Foreskin keratinocyte (primary cell): ENCODE measurements at places on chromosomes 4 and X.

- DNase-seq = no peak
Observed at GRCh38 chr4:185966997-185967775, 101.8 kb upstream of the TLR3 start.

DNA sequence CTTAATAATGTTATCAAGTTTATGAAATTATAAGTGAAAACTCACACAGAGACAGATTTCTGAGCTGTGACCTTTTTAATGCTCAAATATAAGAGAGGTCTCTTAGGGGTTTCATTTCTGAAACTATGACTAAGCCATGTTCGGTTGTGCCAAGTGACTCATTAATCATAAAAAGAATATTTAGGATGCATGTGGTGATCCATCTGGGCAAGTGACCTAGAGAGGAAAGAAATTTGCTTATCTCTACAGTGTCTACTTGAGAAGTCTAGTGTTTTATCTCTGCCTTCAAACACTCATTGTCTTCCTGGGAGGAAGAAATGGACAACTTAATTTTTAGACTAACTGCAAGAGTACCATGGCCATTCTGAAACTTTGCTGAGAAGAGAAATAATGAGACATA lies 545.3 kb upstream of the GRID2 start:
- peak; percentile 72 for DNase-seq

GRCh38 chr4:7756561-7757355 lies 182.9 kb downstream of the AFAP1 start:
- DNase-seq = no peak

DNA sequence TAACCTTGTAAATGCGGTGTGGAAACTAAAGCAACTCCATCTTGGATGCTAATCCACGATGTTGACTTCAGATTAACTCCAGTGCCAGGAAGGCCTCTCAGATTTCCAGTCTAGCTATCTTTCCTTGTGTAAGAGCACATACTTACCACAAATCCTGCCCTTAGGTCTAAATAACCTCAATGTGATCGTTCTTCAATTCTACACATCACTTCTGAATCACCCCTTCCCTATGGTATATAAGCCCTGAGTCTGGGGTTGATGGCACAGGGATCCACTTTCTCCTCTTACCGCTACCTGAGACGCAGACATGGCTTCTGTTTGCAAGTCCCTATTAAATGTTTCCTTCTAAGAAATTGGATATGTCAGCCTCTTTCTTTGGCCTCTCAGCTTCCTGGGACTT lies 17.5 kb upstream of the ZNF41 start:
- DNase-seq = no peak

DNA sequence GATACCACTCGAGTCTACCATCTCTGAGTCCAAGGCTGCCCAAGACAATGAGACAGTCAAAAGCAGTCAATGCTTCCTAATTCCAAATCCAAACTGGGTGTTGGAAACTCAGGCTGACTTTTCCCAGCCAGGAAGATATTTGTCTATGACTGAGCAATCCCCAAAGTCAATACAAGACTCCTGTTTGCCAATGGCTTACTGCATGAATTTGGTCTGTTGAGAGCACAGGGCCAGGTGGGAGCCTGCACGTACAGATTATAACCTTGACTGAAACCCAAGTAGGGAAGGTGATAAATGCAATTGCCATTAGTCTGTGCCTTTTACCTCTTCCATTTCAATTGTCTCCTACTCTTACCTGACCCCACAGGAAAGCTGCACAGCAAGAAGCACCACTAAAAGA lies 72.6 kb upstream of the PPARGC1A start:
- DNase-seq = no peak

DNA sequence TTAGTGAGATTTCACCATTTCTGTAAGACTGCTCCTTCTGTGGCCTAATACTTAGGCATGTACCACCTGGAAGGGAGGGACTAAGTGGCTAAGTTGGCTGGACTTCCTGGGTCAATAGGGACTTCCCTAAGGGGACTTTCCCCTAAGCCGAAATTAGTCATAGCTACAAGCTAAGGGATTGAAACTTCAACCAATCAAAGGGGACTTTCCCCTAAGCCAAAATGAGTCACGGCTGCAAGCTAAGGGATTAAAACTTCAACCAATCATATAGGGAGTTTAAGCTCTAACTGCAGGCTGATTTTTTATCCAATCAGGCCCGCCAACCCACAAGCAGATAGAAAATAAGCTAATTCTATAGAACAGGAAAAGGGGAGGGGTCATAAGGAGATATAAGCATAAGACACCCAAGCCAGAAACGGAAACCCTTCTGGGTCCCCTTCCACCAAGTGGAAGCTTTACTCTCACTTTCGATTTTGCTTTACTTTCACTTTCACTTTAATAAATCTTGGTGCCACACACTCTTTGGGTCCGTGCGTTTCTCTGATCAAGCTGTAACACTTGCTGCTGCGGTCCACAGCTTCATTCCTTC lies 382.8 kb downstream of the KLHL4 start:
- DNase-seq = no peak

- DNase-seq = peak; percentile 32
Observed at GRCh38 chrX:148815218-148815961, 315.0 kb downstream of the AFF2 start.

GRCh38 chr4:53601251-53601764 lies 10.0 kb upstream of the LNX1 start:
- peak; percentile 7 for DNase-seq

DNA sequence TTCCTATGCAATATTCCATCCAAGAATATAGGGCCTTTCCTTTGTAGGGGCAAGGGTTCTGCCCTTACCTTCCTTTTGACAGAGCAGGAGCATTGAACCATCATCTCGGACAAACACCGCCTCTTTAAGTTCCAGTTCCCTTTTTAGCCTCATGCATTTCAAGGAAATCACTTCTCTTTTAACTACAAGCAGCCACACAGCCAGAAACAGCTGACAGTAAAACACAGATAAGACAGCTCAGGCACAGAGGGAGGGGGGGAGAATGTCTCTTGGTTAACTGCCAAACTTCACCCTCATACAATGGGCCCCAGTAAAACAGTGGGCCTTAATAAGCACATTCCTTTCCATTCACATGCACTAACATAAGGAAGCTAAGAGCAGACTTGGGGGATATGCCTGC lies 648.3 kb downstream of the GABRG1 start:
- DNase-seq = no peak

- DNase-seq = no peak
Observed at GRCh38 chr4:48346594-48346993, 5.3 kb downstream of the SLAIN2 start.

- DNase-seq = peak; percentile 27
Observed at GRCh38 chr4:26648260-26648659, 64.4 kb downstream of the TBC1D19 start.

DNA sequence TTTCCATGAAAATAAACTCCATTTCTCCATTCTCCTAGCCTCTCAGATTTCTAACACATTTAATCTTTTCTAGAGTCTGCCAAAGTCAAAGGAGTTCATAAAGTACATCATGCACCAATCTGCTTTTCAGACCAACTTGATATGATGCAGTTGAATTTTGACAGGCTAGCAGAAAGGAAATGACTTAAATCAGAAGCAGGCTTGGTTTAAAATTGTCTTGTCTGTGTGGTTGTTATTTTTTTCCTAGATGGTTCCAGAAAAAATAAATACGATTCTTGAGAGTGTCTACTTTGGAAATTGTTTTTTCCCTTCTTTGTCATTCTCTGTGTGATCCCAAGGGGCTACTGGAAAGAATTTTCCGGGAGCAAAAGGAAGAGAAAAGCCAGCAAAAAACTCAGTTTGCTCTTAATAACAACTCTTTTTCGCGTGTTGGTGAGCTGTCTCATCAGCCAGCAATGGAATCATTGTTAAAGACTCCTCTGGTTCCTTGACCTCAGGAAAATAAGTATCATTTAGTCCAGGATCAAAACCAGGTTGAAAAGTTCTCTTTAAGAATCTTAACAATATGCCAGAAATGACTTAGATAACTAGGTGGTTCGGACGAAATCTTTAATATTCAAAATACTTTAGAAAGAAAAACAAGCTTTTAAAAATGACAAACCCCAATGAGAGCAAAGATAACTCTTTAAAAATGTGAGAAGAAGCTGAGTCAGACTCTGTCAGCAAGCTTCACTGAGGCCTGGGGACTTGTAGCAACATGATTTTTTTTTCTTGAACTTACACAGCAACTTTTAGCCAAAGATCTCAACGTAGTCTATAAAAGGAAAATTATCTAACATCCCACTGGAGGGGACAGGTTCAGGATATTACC lies 49.7 kb upstream of the GAB1 start:
- DNase-seq = peak; percentile 85

DNA sequence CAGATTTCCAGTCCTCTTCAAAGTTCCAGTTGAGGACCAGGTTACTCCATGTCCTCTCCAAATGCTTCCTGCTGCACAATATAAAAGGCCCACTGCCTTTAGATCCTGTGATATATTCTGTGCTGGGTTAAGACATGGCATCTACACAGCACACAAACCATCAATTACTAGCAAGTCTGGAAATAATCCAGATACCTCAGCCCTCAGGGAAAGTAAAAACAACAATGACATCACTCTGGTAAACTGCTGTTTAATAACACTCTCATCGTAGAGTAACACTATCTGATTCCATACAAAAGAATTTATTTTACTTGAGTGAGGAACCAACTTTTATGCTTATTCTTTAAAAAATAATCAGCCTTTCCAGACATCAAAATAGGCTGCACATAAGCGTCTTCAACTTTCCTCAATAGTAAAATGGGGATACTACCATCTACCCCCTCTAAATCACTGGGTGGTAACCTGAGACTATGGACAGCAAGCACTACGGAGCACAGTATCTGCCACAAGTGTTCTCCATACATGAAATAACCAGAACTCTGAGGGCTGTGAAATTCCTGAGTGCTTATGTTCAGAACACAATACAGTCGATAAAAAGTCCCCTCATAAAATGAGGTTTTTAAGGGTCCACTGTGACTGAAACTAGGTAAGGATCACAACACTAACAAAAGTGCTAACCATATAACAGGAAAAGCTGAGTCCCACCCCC lies 53.4 kb downstream of the ABCG2 start:
- DNase-seq = peak; percentile 55

DNA sequence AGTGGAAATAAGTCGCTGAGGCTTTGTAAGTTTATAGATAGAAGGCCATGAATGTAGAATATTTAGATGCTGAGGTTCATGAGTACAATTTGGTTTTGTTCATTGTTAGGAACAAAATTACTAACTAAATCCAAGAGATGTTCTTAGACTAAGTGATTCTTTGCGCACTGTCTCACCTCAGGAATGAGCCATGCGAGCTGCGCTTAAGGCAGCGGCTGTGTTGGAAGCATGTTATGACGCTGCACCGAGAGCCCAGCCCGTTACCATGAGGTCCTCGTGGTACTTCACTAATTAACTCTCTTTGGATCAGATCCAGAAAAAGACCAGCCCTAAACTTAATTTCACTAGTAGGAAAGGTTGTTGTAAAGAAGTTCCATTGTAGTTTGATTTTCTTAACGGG lies 166.2 kb downstream of the RAPGEF2 start:
- no peak for DNase-seq

DNA sequence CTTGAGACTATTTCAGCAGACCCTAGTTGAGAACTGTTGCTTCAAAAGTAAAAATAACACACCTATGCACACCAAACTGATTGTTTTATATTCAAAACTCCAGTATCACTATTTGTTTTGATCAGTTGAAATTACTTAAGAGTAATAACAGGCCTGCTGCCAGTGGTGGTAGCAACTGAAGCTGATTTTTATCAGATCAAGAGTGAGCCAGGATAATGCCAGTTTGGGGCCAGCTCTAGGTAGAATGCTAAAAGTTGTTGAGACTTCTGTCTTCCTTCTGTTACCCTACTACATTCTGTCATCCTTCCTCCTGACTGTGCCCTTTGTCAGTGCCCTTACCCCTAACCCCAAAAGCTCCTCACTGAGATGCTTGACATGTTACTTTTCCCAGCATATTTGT lies 228.7 kb upstream of the SPRY1 start:
- DNase-seq = no peak

GRCh38 chr4:7595934-7596461 lies 161.3 kb upstream of the PSAPL1 start:
- DNase-seq = peak; percentile 12

DNA sequence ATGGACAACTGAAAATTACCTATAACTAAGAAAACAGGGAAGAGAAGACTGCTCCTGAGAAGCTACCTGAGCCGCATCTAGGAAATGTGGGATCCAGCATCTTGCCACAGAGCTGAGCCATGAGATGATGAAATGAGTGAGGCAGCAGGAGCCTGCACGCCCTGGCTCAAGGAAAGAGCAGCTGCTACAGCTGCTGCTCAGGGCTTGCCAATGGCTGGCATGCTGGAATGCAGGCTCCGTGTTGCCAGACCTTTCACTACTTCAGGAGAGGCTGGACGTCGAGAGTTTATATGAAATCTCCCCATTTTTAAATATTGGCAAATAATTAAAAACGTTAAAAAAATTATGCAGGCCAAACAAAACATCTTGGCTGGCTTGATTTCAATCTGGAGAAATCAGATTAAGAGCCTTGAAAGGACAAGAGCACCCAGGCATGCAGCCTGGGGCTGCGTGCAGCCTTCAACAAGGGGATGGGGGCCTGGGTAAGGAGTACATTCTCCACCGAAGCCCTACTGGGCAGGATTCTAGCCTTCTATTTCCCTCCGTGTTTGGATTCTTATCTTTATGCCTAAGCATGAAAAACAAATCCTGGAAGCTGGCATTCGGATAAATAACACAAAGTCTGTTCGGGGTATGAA lies 227.6 kb downstream of the NR3C2 start:
- DNase-seq = peak; percentile 54

DNA sequence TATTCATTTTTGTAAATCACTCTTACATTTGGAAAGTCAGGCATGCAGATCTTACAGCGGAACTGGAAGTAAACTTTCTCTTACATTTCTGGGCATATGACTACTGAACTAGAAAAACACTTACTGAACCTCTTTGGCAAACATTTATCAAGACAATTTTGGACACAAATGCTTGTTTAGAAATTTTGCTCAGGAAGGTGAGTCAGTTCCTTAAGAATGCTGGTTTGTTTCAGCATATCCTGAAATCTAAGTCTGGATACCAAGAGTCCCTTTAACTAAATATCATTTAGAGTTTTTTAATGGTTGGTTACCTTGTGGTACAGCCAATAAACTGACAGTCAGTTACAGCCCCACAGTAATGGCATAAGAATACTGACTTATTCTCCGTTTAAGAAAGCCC lies 15.0 kb downstream of the SHISA3 start:
- DNase-seq = peak; percentile 65

- DNase-seq = no peak
Observed at GRCh38 chr4:138492176-138492575, 250.0 kb upstream of the SLC7A11 start.

- no peak for DNase-seq
Observed at GRCh38 chr4:170729236-170729635, 639.5 kb upstream of the AADAT start.

GRCh38 chrX:38233891-38234667 lies 13.4 kb upstream of the SRPX start:
- peak; percentile 55 for DNase-seq

DNA sequence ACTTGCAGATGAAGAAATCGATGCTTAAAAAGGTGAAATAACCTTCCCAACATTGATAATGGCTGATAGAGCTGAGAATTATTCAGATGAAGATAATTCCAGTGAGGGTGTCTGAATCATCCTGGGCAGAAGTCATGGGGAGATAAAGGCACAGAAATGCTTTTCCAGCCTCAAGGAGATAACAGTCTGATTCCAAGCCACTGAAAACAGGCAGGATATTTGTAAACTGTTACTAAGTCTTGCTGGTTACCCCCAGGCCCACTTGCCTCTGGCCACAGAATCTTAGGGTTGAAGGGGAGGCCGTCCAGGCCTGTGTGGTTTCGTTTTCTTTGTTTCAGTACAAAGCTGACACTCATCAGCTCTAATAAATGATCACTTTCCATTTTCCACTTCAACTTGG lies 158.5 kb downstream of the SH3KBP1 start:
- no peak for DNase-seq

- no peak for DNase-seq
Observed at GRCh38 chrX:115067812-115068211, 50.4 kb upstream of the IL13RA2 start.
